ENCODE measurements at places on chromosomes 3 and 15. TPM values are rescaled to one million over a fixed set of nuclear protein-coding genes. Genes with fewer than 3 reads are reported as not detected.

PLXNB1 gene
- polyA plus RNA-seq = 149 TPM

DNA sequence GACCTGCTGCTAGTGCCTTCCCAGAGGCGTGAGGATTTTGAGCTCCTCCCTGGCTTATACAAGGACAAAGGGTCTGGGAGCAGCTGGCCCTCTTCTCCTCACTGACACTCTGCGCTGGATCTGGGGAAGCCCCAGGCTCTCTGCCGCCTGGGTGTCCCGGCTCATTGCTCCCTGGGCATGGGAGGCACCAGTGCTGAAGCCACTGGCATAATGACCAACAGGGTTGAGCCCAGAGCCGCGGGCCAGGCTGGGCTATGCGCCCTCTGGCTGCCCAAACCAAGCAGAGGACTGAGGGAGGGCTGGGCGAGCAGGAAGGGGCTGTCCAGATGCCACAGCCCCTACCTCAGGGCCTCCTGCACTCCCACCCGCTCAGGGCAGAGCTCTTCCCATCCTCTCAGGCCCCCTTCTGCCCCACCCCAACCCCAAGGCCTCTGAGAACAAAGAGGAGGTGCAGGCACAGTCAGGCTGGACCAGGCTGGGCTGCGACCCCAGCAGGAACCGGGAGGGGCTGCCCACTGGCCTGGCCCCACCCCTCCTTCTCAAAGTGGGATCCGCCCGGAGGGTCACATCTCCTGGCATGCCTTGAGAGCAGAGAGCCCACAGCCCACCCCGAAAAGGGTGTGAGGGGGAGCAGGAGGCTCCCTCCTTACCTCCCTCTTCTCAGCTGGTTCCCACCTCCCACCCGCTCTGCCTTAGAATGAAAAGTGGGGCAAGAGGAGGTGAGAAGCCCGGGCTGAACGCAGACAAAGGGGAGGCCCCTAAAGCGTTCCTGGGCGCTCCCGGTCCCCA lies 1.6 kb downstream of the LINGO1 start:
- no peak for DNase-seq

PCBP4 gene
- polyA plus RNA-seq = 53.8 TPM

- no peak for DNase-seq
Measured at GRCh38 chr3:162337630-162338029, 841.0 kb downstream of the OTOL1 start.

GRCh38 chr3:49607105-49607591 lies 52.9 kb downstream of the BSN start:
- DNase-seq = no peak

- no peak for DNase-seq
Measured at GRCh38 chr3:10772271-10773161, 43.5 kb upstream of the SLC6A11 start.

DNA sequence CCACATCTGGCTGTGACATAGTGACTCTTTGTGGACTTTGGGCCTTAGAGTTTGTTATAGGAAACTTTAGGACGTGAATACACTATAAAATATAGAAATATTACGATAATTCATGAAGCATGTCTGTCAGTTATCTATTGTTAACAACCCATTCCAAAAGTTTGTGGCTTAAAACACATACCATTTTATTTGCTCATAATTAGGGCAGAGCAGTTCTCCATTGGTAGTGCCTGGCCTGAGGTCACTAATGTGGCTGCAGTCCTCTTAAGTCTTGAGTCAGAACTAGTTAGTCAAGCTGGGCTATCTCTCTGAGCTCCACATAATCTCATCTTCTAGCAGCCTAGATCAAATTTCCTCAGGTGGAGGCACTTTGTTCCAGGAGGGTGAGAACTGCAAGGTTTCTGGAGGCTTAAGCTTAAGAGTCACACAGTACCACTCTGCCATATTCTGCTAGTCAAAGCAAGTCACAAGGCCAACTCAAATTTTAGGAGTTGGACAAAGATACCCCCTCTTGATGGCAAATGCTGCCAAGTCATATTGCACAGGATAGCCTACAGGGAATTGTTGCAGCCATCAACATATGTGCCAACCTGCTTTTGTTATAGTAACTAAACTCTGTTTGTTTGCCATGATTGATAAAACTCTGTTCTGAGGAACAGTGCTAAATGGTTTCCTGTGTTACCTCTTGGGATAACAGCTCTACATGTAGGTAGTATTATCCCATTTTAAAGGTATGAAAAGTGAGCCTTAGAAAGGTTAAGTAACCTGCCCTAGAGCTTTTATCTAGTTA lies 8.7 kb downstream of the ATXN7 start:
- no peak for DNase-seq

- no peak for DNase-seq
Measured at GRCh38 chr3:115667738-115668065, 44.4 kb downstream of the GAP43 start.

DNA sequence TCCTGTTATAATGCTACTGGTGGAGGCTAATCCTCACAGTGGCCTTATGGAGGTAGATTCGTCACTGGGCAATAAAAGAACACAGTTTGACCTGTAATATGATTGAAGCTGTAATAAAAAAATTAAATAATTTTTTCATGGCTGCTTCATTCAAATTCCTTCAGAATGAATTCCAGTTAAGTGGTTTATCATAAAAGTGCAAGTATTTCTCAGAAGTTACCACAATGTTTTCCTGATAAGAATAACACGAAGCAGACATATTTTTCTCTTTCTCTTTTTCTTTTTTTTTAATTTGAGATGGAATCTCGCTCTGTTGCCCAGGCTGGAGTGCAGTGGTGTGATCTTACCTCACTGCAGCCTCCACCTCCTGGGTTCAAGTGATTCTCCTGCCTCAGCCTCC lies 15.6 kb downstream of the B4GALT4 start:
- no peak for DNase-seq

DNA sequence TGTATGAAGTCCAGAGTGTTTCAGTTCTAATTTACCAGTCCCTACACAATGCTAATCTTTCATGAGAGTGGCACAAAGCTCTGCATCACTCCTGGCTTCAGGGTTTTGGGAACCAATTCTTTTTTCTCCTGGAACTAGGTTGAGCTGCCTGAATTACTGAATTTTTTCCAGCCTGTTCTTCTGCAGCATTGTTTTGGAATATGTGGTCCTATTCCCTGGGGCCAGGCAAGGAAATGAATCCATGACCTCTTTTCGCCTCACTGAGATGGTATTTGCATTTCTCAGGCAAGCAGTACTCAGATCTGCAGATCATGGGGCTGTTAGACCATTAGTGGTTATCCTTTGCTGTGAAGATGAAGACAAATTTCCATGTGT lies 25.6 kb upstream of the GPR171 start:
- no peak for DNase-seq

TMF1 gene
- polyA plus RNA-seq = 51.6 TPM

- no peak for DNase-seq
Measured at GRCh38 chr3:52246728-52247408, 1.3 kb downstream of the PPM1M start.

DNA sequence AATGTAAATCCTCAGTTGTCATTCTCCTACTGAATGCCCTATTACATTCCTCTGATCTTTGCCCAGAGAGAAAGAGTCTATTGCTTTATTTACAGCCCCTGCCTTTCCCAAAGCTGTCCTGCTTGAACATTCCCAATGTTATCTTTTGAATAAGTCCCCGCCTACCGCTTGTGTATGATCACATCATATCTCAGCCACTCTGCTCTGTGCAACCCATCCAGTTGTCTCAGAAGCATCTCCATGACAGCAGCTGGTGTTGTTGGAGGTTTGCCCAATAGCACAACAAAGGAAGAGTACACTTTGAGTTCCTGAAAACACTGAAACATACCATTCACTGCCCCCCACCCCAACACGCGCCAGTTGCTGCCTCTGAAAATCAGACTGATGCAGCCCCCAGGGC lies 22.0 kb upstream of the FAM3D start:
- no peak for DNase-seq

DNA sequence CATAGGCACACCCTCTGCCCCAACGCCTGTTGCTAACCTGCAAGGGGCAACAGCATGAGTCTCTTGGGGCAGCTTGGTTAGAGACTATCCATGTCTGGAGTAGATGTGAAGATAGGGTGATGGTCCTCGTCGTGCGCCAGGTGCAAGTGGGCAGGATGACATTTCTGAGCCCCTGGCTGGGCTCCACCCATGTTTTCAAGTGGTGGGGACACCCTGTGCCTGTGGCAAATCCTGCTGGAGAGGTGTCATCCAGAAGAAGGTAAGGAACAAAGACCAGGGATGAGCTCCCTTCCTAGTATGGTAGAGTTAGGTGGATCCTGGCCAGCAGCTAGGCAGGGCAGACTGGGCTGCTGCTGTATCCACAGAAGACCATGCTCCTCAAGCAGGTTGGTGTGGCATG lies 152.6 kb downstream of the ABHD5 start:
- no peak for DNase-seq

- no peak for DNase-seq
Measured at GRCh38 chr3:78140866-78141265, 1101.0 kb downstream of the ROBO2 start.

GRCh38 chr3:83946554-83946953 lies 1012.2 kb upstream of the CADM2 start:
- no peak for DNase-seq

DNA sequence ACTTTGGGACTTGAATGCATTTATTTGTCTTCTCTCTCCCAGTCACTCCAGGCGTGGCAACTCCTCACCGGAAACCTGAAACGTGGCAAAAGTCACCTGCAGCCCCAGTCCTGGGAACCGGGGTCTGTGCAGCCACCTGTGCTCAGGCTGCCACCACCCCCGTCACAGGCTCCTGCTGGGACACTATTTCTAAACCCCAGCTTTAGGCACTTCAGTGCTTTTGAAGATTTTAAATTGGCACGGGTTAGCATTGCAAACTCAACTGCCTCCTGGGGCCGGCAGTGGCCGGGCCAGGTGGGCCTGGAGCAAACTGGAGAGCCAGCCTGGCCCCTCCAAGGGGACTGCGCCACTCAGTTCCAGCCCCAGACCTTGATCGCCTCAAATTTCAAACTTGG lies 146.7 kb upstream of the IQSEC1 start:
- no peak for DNase-seq

GLCE gene
- polyA plus RNA-seq = 44.9 TPM

C2CD4A gene
- polyA plus RNA-seq = 0.24 TPM

- no peak for DNase-seq
Measured at GRCh38 chr15:69509131-69509530, 56.5 kb downstream of the RPLP1 start.

DNA sequence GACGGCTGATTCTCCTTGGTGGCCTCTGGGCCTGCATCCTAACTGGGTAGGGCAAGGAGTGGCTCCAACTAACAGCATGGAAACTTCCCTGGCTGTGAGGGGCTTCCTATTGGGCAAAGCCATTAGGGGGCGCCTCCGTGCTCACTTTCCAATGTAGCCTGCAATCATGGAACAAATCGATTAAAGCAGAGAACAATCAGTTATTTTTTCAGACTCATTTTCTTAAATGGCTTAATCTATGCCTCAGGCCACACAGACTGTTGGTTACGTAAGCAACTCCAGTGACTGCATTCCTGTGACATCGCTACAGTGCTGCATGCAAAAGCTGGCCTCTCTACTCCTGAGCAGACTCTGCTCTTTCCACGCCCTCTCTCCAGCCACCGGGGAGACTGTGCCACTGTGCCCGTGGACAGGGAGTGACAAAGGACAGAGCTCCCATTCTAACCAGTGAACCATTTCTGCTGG lies 278.9 kb downstream of the KLF13 start:
- no peak for DNase-seq

GRCh38 chr15:35095941-35096340 lies 10.8 kb upstream of the NANOGP8 start:
- no peak for DNase-seq

GRCh38 chr3:156802821-156803606 lies 23.1 kb upstream of the LEKR1 start:
- no peak for DNase-seq

DNA sequence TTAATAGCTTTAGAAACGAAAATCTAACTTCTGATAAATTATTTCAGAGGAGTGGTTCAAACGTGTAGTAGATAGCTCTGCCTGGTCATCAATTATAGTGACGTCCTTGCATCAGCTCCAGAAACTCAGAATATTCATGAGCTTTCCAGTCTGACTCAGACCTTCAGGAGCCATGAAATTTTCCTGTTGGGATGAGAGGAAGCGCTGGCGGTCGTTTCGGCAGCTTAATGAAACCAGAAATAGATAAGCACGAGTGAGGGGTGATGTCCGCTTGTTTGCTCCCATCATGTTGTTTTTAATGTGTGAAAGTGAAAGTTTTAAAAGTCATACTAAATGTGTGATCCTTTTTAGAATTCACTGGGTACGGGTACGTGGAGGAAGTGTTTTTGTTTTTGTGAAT lies 141.1 kb downstream of the PGPEP1L start:
- no peak for DNase-seq

GRCh38 chr3:62236016-62236415 lies 137.3 kb downstream of the FEZF2 start:
- DNase-seq = no peak

GABRR3 gene
- not detected for polyA plus RNA-seq

DNA sequence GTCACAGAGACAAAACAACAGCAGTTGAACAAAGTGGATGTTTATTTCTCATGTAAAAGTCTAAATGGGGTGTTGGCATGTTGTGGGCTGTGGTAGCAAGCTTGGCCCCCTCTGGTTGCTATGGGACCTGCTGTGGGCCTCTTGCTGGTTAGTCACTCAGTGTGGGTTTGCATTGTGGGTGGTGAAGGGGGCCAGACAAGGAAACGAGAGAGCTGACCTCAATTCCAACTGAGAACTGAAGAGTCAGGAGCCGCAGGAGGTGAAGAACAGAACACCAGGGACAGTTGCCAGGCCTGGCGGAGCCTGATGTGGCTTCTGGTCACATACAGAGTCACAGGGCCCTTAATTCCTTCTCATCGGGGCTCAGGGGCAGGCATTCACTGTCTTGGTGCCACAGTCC lies 1.9 kb upstream of the ADPGK start:
- DNase-seq = no peak

- no peak for DNase-seq
Measured at GRCh38 chr3:9163289-9163688, 86.2 kb downstream of the SRGAP3 start.

DNA sequence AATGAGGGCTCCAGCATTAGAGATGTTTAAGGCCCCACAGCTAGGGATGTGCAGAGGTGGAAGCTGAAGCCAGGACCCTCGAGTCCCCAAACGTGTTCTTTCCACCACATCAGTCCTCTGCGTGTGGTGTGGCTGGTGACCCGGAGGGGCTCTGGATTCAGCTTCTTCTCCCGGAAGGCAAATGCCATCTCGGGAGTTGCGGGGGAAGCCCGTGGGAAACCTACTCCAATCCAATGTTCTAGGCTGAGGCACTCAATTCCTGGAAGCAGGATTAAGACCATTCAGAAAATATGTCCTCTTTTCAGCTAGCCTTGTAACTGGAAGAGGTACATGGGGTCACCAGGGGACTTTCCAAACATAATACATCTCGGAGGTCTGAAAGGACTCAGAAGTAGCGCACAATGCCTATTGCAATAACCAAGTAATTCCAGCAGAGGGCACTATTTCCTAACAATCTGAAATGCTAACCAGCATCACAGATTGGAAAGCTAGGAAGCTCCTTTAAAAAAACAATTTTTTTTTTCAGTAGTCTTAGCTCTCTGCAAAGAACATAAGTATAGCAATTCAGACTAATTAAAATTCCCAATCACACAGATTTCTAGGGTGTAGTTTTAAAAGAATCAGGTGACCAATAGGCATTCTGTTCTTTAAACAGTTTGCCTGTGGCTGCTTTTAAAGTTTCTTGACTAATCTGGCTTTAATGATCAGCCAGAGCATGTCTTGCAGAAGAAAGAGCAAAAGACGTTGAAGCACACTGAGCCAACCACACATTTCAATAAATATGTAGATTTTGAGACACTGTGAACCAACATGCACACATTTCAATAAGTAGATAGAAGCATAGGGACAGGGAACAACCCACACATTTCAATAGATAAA lies 36.1 kb downstream of the BNC1 start:
- DNase-seq = peak; percentile 53

GRCh38 chr3:43062564-43063040 lies 43.3 kb downstream of the POMGNT2 start:
- DNase-seq = no peak

- no peak for DNase-seq
Measured at GRCh38 chr3:55676643-55677042, 189.5 kb upstream of the WNT5A start.

Measured in left renal pelvis (tissue), 4 donors.